ENCODE measurements at places on chromosomes 1 and 21. TPM values are rescaled to one million over a fixed set of nuclear protein-coding genes. Genes with fewer than 3 reads are reported as not detected.

OVAAL gene
- 0.09 TPM for total RNA-seq

CLCA1 gene
- not detected for total RNA-seq

RRP1 gene
- total RNA-seq = 35.2 TPM

RIIAD1 gene
- total RNA-seq = not detected

MCM3AP gene
- 37.2 TPM for total RNA-seq

CLEC20A gene
- not detected for total RNA-seq

OLIG1 gene
- total RNA-seq = not detected
